Right lobe of liver (tissue), 6 donors: ENCODE measurements at places on chromosomes 13 and 19. TPM values are rescaled to one million over a fixed set of nuclear protein-coding genes. Genes with fewer than 3 reads are reported as not detected.
A peak's percentile ranks its signal among the peaks of the same experiment; 100 is the strongest.

TMEM86B gene
- 12.2 TPM for total RNA-seq

KIR2DL4 gene
- total RNA-seq = 0.56 TPM

PSG3 gene
- total RNA-seq = not detected

GRCh38 chr19:18418029-18418482, 1.1 kb upstream of the SSBP4 start:
- peaks cover 5% of the 10 kb centered on the region for H3K27me3 ChIP-seq
- no peak overlapping the region for H3K27ac ChIP-seq
- H3K4me3 ChIP-seq = peak overlapping the region; percentile 35
- DNase-seq = no peak
- H3K36me3 ChIP-seq = no peaks in the 10 kb centered on the region

CLEC11A gene
- total RNA-seq = 8.7 TPM

PODNL1 gene
- 0.33 TPM for total RNA-seq

GRCh38 chr19:49061445-49061844, 3.2 kb downstream of the NTF4 start:
- peaks cover 5% of the 10 kb centered on the region for H3K4me1 ChIP-seq
- H3K27me3 ChIP-seq = no peaks in the 10 kb centered on the region
- no peak overlapping the region for H3K27ac ChIP-seq
- DNase-seq = no peak
